ENCODE measurements at places on chromosomes 5 and 9. TPM values are rescaled to one million over a fixed set of nuclear protein-coding genes. Genes with fewer than 3 reads are reported as not detected.

DNA sequence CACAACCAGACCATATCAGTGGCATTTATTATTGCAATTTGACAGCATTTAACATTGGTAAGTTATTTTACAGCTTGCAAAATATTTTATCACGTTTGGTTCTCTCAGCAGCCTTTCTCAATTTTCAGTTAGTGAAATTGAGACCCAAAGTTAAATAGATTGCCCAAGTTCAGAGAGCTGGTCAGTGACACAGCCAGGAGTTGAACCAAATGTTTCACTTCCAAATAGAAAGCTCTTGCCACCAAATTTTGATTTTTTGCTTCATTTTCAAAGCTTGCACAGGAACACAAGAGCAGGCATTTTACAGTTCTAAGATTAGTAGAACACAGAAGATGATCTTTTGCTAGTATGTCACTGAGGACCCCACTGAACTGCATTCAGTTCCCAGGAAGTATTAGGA, 271.5 kb upstream of the C9orf72 start:
- H3K36me3 ChIP-seq = no peaks in the 10 kb centered on the region
- no peaks in the 10 kb centered on the region for H3K27me3 ChIP-seq
- no peaks in the 10 kb centered on the region for H3K4me1 ChIP-seq
- no peak for DNase-seq
- no peak overlapping the region for H3K27ac ChIP-seq

- H3K36me3 ChIP-seq = no peaks in the 10 kb centered on the region
- no peaks in the 10 kb centered on the region for H3K27me3 ChIP-seq
- no peak overlapping the region for H3K27ac ChIP-seq
- peak; percentile 14 for DNase-seq
- no peaks in the 10 kb centered on the region for H3K4me1 ChIP-seq
Measured at GRCh38 chr5:45038366-45038987, 229.7 kb downstream of the MRPS30 start.

DNA sequence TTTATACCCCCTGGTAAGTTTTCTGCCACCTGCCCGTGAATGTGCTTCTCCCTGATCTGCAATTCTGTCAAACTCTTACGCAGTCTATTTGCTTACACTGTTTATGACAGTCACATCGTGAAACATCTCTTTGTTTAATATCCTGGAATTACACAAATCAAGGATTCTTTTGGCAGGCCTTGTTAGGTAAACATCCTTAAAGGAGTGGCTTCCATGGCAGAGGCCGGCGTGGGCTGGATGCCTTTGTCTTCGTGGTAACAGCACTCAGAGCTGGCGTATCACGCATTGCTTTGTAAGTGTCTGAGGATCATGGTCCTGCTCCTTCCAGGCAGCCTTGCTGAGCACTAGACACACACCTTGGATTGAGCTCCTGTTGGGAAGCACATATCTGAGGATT, 145.7 kb downstream of the IRX1 start:
- no peak for DNase-seq
- no peak overlapping the region for H3K4me3 ChIP-seq
- no peaks in the 10 kb centered on the region for H3K4me1 ChIP-seq
- H3K27me3 ChIP-seq = no peaks in the 10 kb centered on the region
- no peaks in the 10 kb centered on the region for H3K36me3 ChIP-seq

- H3K4me1 ChIP-seq = peaks cover 19% of the 10 kb centered on the region
- H3K27me3 ChIP-seq = no peaks in the 10 kb centered on the region
- H3K36me3 ChIP-seq = no peaks in the 10 kb centered on the region
- H3K27ac ChIP-seq = no peak overlapping the region
- no peak for DNase-seq
- H3K4me3 ChIP-seq = no peak overlapping the region
Measured at GRCh38 chr9:133794016-133794760, 56.0 kb upstream of the SARDH start.

- no peak overlapping the region for H3K4me3 ChIP-seq
- no peak overlapping the region for H3K27ac ChIP-seq
- no peaks in the 10 kb centered on the region for H3K27me3 ChIP-seq
- H3K36me3 ChIP-seq = no peaks in the 10 kb centered on the region
- DNase-seq = no peak
Measured at GRCh38 chr5:156914371-156914737, 48.7 kb downstream of the TIMD4 start.

- no peak for DNase-seq
- H3K36me3 ChIP-seq = no peaks in the 10 kb centered on the region
- no peaks in the 10 kb centered on the region for H3K27me3 ChIP-seq
- H3K4me1 ChIP-seq = peaks cover 12% of the 10 kb centered on the region
Measured at GRCh38 chr5:60699288-60699608, 718 bp downstream of the DEPDC1B start.

DNA sequence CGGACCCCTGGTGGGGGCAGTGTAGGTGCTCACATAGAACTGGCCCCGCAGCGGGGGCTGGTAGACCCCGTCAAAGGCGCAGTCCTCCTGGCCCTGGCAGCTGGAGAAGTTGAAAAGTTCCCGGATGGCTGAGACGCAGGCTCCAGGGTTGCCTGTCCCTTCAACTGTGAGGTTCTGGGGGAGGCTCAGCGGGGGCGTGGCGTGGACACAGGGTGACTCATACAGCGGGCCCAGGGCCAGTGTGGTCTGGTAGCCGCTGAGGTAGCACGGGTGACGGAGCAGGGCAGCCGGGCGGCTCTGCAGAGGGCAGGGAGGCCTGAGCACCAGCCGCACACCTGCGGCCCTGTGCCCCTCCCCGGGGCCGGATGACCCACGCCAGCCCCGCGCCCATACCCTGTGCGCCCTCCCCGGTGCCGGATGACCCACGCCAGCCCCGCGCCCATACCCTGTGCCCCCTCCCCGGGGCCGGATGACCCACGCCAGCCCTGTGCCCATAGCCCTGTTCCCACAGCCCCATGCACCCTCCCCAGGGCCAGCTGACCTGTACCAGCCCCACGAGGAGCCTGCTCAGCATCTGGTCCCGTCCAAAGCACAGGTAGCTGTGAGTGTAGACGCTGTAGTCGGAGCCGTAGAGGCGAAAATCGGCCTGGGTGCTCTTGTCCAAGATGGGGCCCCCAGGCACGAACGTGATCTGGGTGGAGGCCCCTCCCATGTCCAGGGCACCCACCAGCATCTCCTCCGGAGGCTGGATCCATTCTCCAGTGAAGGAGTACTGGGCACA, 5.0 kb downstream of the ENTPD8 start:
- H3K4me3 ChIP-seq = no peak overlapping the region
- no peaks in the 10 kb centered on the region for H3K36me3 ChIP-seq
- H3K27ac ChIP-seq = no peak overlapping the region
- peaks cover 14% of the 10 kb centered on the region for H3K27me3 ChIP-seq

DNA sequence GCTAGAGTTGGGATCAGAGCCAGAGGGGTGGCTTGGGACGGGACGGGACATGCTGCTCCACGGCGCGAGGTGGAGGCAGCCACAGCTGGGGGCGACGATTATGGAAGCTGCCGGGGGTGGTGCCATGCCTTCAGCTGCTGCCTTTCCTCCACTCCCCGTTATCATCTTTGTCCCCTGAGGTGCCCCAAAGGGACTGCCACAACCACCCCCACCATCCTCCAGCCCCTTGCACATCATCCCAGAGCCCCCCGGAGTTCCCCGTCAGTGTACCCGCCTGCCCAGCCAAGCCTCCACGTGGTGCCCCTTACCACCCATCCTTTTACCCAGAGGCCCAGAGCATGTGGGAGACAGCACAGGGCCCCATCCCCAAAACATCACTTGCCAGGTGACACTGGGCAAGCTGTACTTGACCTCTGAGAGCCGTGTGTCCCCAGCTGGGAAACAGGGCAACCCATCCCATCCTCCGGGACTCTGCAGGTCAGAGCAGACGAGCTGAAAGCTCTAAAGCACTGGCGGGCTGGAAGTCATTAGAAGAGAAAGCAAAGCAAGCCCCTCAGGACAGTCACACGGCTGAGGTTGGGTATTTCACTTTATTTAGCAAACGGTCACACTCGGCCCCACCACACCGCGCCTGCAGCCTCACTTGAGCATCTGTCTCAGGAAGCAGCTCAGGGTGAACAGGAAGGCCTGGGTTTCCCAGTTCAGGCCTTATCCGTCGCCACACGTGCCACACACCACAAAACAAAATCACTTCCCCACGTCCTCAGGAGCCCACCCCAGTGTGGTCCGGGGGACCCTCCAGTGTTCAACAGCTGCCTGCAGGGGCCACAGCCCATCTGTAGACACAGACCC, 19.5 kb upstream of the MXD3 start:
- no peaks in the 10 kb centered on the region for H3K4me1 ChIP-seq
- no peaks in the 10 kb centered on the region for H3K27me3 ChIP-seq
- H3K4me3 ChIP-seq = no peak overlapping the region

GRCh38 chr9:33858423-33858822, 41.5 kb downstream of the UBE2R2 start:
- H3K4me3 ChIP-seq = no peak overlapping the region
- H3K27me3 ChIP-seq = no peaks in the 10 kb centered on the region
- no peaks in the 10 kb centered on the region for H3K36me3 ChIP-seq
- H3K4me1 ChIP-seq = no peaks in the 10 kb centered on the region
- no peak for DNase-seq
- no peak overlapping the region for H3K27ac ChIP-seq

GRCh38 chr5:73447530-73448462, 781 bp downstream of the FOXD1 start:
- H3K36me3 ChIP-seq = no peaks in the 10 kb centered on the region
- no peak overlapping the region for H3K27ac ChIP-seq
- H3K4me3 ChIP-seq = no peak overlapping the region
- DNase-seq = peak; percentile 30
- peaks cover 88% of the 10 kb centered on the region for H3K27me3 ChIP-seq

The C5orf58 gene
- total RNA-seq = not detected

The IRX4 gene
- not detected for total RNA-seq

The NXNL2 gene
- total RNA-seq = not detected

The MEGF9 gene
- 103 TPM for total RNA-seq

The APBB3 gene
- 23.2 TPM for total RNA-seq

The SLC6A18 gene
- total RNA-seq = not detected

The SLC36A3 gene
- not detected for total RNA-seq

The F2RL2 gene
- 0.10 TPM for total RNA-seq

The WDR31 gene
- total RNA-seq = 3.5 TPM

Data from left lung (tissue), 14 donors.